ENCODE measurements at places on chromosomes 12 and 14. TPM values are rescaled to one million over a fixed set of nuclear protein-coding genes. Genes with fewer than 3 reads are reported as not detected.

GAS2L3 gene
- 36.3 TPM for total RNA-seq

SYCP3 gene
- total RNA-seq = not detected

TMCC3 gene
- 10.1 TPM for total RNA-seq

OR4K5 gene
- total RNA-seq = not detected

ASPG gene
- total RNA-seq = 2.4 TPM

CPSF2 gene
- 40.8 TPM for total RNA-seq
